A549 (cell line): ENCODE measurements at places on chromosomes 7 and 10.

DNA sequence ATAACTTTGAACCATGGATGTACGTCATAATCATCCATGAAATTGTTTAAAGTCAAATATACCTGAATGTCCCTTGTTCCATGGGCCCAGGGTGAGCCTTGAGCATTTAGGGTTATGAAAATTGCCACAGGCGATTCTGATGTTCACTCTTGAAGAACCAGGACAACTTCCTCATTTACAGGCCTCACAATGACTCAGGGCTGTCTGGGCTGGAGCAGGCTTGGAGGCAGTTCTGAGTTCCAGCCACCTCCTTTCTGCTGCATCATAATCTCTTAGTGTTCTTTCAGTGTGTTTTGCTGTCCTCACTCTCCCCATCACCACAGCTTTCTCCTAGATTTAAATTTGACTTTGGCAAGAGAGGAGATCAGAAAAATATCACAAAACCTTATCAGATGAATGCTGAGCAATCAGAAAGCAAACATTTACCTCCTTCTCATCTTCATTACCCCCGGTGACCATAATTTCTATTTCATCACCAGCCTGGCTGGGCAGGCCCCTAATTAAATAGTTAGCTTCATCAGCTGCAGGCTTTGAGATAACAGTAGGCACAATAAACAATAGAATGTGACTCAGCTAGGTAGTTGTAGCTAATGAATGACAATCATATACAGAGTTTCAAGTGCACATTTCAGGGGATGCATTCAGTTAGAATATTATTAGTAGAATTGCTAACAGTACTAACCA is 571.0 kb downstream of the SH2D4B start:
- no peak for DNase-seq

DNA sequence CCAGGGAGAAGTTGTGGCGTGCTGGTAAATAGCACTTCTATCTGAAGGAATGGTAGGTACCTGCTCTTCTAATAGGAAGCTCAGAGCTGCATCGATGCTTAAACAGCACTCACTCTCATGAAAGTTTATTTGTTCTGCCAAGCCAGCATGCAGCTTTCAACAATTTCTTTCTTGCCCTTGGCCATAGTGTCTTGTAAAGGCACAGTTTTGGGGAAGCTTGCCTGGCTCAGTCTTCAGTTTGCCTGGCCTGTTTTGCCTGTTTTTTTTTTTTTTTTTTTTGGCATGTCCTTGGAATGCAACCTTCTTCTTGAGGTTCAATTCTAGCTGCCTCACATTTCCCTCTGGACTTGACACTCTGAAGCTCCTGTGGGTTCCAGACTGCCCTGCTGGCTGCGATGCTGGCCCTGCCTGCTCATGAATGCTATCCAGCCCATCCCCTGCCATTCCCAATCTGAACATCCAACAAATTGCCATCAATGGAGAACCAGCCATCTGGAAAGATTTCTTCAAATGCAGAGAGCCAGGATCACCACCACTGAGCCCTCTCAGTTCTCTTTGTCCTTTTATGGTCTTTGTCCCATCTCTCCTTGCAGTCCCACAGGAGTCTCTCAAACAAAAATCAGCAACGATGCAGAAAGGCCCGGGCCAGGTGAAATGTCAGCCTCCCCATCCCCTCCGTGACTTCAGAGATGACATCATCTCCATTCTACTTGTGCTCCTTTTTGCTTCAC is 133.9 kb downstream of the ANLN start:
- no peak for DNase-seq

- peak; percentile 61 for DNase-seq
Observed at GRCh38 chr10:92839191-92840085, 8.9 kb upstream of the EXOC6 start.

- DNase-seq: no peak
Observed at GRCh38 chr7:158672975-158673374, 31.6 kb downstream of the NCAPG2 start.

- no peak for DNase-seq
Observed at GRCh38 chr7:104894726-104895521, 119.1 kb upstream of the KMT2E start.

- DNase-seq: peak; percentile 58
Observed at GRCh38 chr7:43108255-43109011, 4.0 kb upstream of the HECW1 start.

DNA sequence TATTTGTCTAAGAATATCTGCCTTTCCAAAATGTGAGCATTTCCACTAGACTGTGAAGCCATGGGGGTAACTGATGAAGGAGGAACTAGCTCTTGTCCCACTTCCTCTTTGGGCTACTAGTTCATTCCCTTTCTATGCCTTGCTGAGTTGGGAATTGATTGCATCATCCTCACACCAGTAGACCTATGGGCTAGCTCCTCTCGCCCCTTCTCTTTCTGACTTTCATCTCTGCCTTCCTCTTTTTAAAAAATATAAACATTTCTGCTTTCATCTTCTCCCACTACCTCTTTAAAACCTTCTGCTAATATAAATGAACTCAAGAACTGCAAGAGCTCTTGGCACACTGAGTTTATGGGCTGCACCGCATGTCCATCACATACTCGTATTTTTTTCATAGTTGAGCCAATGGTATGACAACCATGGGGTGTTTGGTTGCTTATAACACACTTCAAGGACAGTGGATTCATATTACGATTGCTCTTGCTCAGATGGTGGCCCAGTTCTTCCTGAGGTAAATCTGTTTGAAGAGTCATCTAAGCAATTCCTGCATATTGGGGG is 182.0 kb downstream of the REEP3 start:
- DNase-seq: no peak

- no peak for DNase-seq
Observed at GRCh38 chr10:36670621-36671402, 454.6 kb upstream of the ANKRD30A start.

GRCh38 chr7:14793151-14793550 is 109.4 kb downstream of the DGKB start:
- no peak for DNase-seq

DNA sequence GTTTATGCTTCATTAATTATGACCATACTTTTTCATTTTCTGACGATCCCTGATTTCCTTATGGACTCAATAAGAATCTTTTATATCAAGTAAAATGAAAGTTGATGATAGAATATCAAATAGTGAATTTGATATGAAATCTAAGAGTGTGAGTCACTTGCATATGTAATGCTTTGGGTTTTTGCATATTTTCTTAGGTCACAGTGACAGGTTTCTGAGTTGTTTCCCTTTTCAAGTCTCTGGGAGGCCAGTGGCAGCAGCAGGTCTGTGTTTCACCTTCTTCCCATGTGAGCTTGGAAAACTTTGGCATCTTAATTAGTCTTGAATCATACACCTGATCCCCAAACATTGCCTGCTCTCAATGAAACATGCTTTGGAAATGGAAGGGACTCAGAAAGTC is 34.7 kb upstream of the GJD4 start:
- DNase-seq: no peak

DNA sequence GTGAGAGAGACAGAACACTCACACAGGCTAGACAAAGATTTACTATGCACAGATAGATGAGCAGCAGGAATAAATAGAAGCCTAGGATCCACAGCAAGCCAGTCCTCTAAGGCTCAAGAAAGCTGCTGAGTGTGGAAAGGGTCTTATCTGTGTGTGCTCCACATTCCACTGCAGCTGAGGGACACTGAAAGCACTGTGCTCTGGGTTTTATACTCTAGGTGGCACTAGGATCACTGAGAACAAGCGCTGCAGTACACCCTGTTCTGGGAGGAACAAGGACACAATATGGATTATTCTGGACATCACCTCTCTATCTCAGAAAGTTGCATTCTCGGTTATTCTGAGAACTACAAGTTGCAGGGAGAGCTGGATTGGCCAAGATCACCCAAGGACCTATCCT is 4.9 kb upstream of the KLHL7 start:
- no peak for DNase-seq

- no peak for DNase-seq
Observed at GRCh38 chr7:141144921-141145629, 71.2 kb downstream of the TMEM178B start.

- no peak for DNase-seq
Observed at GRCh38 chr10:17113889-17114540, 15.6 kb downstream of the CUBN start.
